ENCODE measurements at places on chromosomes 4 and X.

DNA sequence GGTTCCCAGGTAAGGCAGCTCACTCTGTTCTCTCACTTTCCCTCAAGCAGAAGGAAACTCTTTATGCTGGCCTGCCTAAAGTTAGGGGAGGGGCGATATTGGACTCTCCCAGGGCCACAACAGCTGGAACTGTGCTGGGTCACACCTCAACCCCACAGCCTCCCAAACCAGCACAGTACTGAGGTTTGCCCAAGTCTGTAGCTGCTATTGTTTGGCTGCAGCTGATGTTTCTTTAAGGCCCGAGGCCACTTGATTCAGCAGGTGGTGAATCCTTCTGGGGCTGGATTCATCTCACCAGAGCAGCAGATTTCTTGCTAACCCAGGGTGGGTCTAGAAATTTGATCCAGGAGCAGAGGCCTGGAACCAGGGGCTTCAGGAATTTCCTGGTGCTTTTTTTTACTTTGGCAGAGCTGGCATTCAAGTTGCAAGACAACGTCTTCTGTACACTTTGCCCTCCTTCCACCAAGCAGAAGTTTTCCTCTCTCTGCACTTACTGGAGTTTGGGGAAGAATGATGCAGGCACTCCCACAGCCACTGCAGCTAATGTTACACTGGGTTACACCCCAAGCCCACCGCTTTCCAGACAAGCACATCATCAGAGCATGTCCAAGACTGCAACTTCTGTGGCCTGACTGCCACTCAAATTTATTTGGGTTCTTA lies 544.7 kb upstream of the NDST4 start:
- no peak for DNase-seq

- no peak for DNase-seq
These were observed 566.0 kb upstream of the TENM3 start for GRCh38 chr4:181677201-181677600.

DNA sequence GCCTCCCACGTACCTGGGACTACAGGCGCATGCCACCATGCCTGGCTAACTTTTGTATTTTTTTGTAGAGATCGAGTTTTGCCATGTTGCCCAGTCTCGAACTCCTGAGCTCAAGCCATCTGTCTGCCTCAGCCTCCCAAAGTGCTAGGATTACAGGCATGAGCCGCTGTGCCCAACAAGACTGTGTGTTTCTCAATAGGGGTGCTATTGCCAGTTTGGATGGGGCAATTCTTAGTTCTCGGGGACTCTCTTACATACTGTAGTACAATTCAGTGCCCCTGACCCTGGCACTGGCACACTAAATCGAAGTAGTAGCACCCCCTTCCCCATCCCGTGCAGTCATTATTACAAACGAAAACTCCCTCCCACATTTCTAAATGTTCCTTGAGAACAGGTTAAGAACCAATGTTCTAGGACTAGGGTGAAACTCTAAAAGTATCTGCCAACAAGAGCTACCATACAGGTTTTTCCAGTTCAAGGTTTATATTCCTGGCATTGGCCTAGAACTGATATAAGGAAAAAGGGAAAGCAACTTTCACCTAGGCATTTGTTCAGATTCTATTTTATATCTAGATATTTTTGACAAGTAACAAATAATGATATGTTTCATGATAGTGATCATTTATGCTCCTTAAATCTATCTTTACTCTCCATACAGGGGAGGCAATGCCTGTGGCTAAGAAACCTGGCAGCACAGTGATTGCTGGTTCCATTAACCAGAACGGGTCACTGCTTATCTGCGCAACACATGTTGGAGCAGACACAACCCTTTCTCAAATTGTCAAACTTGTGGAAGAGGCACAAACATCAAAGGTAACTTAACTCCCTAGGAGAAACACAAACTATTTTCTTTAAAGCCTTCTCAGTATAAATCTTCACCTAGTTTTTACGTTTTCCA lies 50.4 kb upstream of the PGAM4 start:
- DNase-seq = no peak

- DNase-seq = no peak
These were observed 656.7 kb upstream of the NDST4 start for GRCh38 chr4:115770046-115770543.

- no peak for DNase-seq
These were observed 76.2 kb upstream of the GRXCR1 start for GRCh38 chr4:42816189-42816879.

GRCh38 chr4:76951672-76952010 lies 2.1 kb downstream of the SEPTIN11 start:
- no peak for DNase-seq

DNA sequence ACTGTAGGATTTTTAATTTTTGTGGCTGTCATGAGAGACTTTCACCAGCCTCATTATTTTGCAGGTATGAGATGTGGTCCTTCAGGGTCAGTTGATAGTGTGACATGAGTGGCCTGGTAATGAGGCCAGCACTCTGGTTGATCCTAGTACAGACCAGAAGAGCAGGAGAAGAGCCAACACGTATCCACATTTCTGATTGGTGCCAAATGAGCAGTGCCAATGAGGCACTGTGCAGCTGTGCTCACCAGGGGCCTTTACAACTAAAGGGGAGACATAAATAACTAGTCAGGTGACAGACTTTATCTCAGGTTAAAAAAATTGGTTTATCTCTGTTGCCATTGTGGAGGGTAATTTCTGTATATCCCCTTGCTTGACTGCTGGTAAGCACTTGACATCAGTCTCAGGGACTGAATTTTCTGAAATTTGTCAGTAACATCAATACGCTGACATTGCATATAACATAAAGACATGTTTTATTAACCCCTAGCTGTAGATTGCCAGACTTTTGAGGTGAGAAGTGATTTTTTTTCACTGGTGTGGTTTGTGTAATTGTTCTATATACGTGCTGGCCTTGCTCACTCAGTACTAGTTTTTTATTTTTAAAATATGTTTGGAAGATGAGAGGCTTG lies 101.2 kb downstream of the AFF1 start:
- DNase-seq = no peak
